GDM1 (cell line): ENCODE measurements at places on chromosomes 7 and 10.

- no peak for DNase-seq
These were observed 16.9 kb downstream of the PRF1 start for GRCh38 chr10:70585578-70586169.

DNA sequence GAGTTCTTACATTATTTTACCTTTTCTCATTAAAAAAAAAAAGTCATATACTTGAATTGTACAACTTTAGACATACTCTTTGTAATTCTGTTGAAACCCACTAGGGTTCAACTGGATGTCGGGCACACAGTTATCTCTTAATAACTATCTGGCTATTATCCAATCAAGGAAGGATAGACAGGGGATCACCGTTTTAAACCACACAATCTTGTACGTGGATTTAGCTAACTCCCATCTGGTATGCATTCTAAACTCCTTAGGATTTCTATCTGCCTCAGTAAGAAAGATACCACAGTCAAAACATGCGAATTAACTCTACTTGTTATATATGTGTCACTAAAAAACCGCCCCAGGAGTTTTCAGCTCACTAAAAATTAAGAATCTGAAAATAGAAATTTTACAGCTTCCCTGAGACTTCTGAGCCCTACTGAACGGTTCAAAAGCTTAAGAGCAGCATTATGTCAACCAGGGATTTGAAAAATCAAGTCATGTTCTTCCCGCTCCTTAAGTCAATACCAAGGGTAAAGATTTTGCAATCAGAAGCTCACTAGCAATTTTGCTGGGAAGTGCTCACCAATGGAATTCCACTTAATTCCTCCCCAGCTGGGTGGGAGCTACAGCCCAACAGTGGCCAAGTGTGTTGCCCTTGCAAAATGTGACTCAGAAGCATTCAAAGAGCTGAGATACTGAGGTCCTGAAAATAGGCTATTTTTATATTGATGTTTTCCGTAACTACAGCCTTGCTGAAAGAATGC lies 267.0 kb downstream of the FRMD4A start:
- DNase-seq, result no peak

- DNase-seq, result no peak
These were observed 26.4 kb upstream of the KLF6 start for GRCh38 chr10:3811291-3811870.

- DNase-seq, result no peak
These were observed 57.6 kb downstream of the SNX10 start for GRCh38 chr7:26349005-26349915.

DNA sequence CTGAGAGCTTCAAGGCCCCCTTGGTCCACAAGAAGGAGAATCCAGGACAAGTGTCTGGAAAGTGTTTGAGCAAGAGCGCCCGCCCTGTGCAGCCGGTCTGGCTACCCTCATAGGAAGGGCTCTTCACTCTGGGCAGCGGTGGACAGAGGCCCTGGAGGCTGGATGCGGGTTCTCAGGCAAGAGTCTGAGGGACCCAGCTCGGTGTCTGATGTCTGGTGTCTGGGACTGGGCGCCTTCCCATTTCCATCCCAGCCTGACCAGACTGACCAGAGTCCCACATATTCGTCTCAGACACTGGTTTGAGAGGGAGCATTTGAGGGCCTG lies 59.8 kb downstream of the HK1 start:
- no peak for DNase-seq

GRCh38 chr10:104256335-104256961 lies 1.8 kb downstream of the GSTO1 start:
- DNase-seq, result no peak

GRCh38 chr10:100882252-100882651 lies 30.5 kb upstream of the SLF2 start:
- DNase-seq, result no peak

DNA sequence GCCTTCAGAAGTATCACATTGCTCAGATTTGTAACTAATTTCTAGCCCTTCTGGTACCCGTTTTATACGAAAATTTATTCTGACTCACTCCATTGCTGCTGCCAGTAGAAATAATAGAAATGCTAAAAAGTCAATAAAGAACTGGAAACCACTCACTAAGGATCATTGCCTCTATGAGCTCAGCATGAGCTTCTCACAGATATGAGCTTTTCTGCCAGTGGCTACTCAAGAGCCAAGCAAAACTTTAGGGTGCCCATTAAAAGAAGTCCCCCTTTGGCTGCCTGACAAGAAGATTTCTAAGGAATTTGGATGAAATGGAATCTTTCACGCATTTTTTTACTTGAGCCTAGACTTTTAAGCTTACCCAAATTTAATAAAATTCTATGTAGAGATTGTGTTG lies 52.5 kb downstream of the GPR37 start:
- DNase-seq, result no peak

- DNase-seq, result no peak
These were observed 80.5 kb downstream of the ELAPOR2 start for GRCh38 chr7:86978808-86979506.

GRCh38 chr10:98285416-98285815 lies 17.4 kb upstream of the LOXL4 start:
- DNase-seq, result no peak

- DNase-seq, result no peak
These were observed 57.4 kb downstream of the POU6F2 start for GRCh38 chr7:39035156-39035555.

DNA sequence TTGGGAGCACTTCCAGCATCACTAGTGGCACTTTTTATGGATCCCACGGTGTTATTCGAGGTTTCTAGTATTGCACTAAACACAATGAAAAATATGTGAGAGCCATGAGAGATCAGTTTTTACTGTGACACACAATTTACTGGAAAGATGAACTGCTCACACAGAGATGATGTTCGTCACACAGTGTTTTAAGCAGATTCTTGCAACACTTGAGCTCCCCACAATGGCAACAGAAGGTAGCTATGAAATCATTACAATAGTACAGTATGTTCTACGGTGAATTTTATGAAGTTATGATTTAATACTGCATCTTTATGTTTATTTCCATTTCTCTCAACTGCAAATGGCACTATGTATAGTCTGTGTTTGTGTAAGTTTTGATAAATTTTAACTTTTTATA lies 27.4 kb upstream of the ENTPD1 start:
- peak; percentile 10 for DNase-seq

DNA sequence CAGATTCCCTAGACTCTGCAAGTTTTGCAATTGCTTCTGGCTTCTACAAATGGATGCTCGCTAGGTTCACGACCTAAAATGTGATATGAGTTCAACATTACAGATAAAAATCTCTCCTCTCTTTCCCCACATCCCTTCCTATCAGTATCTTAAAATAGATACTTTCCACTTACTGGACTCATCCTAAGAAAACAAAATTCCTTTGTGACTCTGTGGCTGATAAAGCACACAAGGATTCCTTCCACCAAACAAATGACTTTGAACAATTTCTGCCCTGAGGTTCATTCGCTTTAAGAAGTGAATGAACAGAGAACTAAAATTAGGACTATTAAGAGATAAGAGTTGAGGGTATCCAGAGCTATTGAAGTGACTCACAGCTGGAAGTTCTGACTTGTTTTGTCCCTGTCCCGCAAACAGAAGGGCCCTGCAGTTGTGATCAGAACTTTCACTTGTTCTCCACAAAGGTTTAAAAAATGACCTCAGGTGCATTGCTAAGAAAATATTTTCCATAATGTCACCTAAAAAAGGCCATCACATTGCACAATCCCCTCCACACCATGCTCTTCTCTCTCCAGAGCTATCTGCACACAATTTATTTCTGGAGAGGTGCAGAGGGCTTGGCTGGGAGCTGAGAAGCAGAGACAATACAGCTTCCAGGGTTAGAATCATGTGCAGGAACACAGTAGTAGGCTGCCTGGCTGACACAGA lies 96.1 kb downstream of the PIP4K2A start:
- DNase-seq, result no peak

DNA sequence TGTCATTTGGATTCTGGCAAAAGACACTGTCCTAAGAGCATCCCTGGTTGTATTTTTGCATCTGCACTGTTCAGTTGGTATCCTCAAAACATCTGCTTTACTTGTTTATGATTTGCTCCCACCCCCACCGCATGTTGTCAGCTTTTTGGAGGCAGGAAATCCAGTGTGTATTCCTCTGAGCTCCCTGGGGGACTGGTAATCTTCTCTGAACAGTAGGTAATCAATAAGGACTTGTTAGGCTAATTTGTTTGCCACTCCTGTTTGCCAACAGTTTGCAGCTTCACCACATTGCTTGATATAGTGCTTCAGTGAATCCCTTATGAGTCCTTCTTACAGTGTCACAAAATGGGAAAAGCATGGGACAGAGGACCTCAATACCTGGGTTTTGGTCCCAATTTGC lies 49.1 kb downstream of the FEZF1 start:
- no peak for DNase-seq

- no peak for DNase-seq
These were observed 143.2 kb upstream of the C7orf33 start for GRCh38 chr7:148447221-148447849.

DNA sequence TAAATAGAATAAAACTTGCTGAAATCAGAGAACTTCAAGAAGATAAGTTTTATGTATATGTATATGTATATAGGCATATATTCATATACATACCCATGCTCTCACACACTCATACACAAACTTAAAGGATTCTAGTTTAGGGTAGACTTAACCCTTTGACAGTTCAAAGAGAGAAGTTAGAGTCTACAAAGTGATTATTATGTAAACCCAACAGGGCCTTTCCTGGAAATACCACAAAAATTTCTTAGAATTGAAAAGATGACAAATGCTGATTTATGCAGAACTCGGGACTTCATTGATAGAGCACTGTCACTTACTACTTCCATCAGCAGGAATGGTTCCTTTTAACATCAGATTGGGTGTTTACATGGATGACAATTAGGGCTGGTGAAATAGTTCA lies 763.5 kb downstream of the AUTS2 start:
- DNase-seq, result no peak

- no peak for DNase-seq
These were observed 220.5 kb downstream of the MAD1L1 start for GRCh38 chr7:2012044-2012900.

DNA sequence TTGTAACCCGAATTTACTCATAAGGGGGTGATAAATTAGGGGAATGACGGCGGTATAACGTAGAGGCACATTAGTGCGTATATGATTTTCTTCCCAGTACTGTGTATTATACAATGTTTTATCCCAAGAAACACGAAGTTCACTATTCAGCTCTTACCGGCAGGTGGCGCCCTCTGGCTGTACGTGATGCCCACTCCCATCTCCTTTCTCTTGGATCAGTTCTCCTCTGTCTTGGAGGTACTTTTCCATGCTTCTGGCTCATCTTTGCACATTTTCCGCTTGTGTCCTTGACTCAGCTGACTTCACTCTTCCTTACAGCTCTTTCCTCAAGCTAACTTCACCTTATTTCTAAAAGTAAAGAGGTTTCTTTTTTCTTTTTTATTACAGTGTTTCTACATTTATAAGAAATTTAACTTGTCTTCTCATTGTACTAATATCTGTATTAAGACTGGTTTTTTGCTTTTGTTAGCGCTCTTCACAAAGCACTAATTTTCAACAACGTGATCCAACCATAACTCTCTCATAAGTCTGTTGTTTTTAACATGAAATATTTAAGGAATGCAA lies 21.3 kb downstream of the TMEM176B start:
- peak; percentile 41 for DNase-seq

DNA sequence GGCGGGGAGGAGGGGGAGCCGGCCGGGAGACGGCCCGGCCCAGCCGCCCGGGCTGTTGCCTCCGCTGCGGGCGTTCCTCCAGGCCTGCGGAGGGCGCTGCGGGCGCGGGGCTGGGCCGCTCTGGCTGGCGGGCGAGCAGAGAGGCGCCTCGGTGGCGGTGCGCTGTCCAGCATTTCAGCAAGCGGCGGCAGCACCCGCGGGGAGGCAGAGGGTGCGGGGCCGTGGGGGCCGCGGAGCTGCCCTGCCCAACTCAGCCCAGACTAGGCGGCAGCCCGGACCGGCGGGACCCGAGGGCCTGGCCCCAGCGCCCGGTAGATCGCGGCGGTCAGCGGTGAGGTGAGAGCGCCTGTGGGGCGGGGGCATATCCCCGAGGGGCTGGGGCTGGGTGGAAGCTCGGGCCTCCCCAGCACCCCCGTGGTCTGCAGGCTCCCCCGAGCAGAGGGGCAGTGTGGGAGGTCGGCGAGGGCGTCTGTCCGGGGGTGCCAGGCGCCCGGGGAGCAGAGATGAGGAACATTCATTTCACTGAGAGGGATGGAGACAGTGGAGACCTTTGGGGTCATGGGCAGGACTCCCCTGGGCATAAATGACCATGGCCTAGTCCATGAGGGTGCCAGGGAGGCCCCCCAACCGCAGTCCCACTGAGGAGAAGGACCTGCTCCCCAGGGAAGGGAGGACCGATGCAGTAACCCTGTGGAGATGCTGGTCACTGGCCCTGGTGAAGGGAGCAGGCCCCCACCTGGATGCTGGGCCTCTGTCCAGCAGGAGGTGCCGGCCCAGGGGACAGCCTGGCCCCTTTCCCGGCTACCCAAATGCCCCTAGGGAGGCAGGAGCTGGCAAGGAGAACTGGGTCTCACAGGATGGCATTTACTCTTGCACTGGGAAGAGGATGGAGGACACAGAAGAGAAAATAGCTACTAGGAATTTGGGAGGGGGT lies at the start of gene SRRM3:
TSS of gene SRRM3 (plus strand) at position 165 of the 934 bp plus-strand sequence. CDS start 33,171 bp downstream, outside the sequence.
- DNase-seq, result peak; percentile 58

- no peak for DNase-seq
These were observed 11.7 kb upstream of the ZNF862 start for GRCh38 chr7:149826344-149827088.

- DNase-seq, result no peak
These were observed 17.7 kb downstream of the TSPAN14 start for GRCh38 chr10:80471715-80472233.

DNA sequence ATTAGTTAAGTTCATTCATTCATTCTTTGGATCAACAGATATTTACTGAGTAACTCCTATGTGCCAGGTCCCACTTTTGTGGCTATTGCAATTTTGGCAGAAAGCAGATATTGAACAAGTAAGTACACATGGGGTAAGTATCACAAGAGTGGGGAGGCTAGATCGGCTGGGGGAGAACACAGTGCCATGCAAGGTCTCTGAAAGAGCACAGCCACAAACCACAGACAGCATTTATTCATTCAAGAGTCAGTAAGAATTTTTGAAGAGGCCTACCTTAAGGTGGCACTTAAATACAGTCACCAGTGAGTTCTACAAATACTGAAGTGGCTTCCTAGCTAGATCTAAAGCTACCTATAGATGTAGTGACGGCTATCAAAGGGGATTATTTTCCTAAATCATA lies 304.2 kb downstream of the RNLS start:
- no peak for DNase-seq

DNA sequence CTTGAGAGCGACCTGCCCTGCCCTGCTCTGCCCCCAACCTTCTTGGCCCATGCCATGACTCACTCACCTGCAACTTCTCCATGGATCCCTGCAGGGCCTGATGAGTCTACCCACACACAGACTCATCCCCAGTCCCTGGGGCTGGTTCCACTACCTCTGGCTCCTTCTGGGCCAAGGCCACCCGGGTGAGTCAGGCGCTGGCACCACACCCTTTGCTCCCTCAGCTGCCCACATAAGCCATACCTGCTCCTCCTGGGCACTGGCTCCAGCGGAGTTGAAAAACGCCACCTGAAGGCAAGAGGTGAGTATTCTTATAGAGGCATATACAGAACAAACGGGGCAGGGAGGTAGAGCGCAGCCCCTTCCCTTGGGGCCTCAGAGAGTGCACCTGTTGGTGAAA lies 16.2 kb upstream of the MTPAP start:
- no peak for DNase-seq
